Stimulated activated naive B cell treated with anti-CD40 and anti-IgM and Interleukin-4, amounts not matched to agents 10 μg/mL and 1 μg/mL and 100 μg/mL, for 72 hours (primary cell): ENCODE measurements at places on chromosomes 12 and 14.

DNA sequence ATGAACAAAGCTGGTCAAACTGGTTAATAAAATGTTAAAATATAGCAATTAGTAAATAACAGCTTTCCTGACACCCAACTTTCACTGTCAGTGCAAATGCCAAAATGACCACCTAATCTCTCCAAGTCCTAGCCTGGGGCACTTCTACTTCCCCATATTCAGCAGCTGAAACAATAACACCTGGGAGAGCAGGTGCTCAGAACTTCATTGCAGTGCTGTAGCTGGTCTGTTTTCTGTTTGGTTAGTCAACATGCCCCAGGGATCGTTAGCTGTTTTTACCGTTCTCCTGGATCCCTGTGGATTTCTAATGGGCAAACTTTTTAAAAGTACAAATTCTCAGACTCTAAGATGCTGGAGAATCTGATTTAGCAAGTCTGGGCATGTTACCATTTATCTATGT, 759.7 kb downstream of the GALC start:
- DNase-seq, result no peak

DNA sequence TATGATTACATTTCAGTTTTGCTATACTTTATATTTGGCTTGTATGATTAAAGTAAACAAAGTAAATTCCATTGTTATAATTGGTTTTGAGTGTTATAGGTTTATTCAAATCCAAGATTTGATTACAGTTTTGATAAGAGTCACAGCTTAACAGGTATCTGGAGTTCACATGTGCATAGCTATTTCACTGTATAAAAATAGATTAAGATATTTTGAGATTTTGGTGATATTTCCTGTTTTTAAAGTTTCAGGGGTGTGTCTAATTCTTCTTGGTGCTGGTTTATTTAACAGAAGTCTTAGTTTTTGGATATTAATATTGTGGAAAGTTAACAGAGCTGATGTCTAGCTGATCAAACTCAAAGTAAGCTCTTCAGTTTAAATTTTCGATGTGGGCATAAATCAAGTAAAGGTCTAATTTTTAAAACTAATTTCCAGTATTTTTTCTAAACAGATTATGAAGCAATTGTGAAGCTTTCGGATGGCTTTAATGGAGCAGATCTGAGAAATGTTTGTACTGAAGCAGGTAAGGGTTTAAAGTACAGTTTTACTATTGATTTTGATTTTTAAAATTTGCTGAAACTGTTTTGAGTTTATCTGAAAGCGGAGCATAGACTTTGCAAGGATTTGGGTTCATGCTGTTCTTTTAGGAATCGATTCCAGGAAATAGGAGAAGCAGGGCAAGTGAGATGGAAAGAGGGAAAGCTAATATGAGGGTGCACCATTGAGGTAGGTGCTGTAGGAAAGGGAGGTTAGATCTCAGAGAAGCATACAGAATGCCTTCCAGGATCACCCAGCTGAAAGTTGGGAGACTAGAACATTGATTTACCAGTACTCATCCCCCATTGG, 6.2 kb upstream of the STYX start:
- DNase-seq, result no peak

DNA sequence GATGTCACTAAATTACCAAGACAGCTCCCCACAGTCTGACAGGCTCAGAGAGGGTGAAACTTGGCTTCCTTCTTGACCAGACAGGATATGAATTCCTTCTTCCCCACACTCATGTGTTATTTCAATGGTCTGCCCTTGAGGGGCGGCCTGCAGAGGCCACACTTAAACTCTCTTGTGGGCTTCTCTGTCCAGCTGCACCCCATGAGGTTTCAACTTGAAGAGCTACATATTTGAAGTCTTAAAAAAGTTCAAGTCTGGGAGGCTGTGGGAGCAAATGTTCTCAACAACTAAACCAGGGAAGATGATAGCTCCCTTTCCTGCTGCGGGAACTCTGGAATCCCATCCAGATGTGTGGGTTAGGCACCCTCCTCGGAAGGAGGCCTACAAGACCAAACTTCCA, 98.3 kb downstream of the TTC7B start:
- DNase-seq, result no peak

DNA sequence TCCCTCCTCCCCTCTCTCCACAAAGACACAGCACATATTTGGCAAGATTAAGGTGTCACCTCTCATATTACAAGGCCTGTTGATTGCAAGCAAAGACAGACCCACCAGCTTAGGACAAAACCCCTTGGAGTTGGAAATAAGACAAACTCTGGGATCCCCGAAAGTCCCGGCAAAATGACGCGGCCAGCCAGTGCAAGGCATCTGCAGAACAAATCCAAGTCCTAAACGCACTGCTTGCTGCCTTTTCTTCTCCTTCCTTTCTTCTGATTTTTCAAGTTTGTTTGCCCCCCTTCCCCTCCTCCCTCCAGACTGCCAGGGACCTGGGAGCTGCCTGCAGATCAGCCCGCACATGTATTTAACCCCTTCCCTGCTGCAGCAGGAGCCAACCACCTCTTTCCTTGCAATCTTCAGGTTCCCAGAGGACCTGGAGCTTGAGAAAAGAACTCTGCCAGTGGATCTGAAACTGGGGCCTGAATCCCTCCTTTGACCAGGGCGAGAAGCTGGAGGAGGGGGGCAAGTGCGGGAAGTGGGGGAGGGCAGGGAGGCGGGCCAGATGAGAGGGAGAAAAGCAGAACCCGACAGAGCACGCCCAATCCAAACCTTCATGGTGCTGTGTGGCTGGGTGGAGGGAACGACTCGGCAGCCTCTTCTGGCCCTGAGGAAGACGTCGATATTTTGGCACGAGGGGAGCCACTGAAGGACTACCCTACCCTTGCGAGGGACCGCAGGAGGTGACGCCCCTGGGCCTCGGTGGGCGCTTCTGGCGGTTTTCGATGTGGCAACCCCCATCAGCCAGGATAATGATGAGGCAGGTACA, 2.0 kb upstream of the NTF3 start:
- no peak for DNase-seq

GRCh38 chr12:50157259-50157658, 9.9 kb downstream of the CERS5 start:
- DNase-seq, result no peak

GRCh38 chr12:75487308-75487707, 6.8 kb downstream of the GLIPR1 start:
- DNase-seq, result no peak

GRCh38 chr14:94665544-94665943, 53.4 kb downstream of the SERPINA3 start:
- no peak for DNase-seq
